Iris pigment epithelial cell (primary cell): ENCODE measurements at places on chromosomes 1 and 21.

DNA sequence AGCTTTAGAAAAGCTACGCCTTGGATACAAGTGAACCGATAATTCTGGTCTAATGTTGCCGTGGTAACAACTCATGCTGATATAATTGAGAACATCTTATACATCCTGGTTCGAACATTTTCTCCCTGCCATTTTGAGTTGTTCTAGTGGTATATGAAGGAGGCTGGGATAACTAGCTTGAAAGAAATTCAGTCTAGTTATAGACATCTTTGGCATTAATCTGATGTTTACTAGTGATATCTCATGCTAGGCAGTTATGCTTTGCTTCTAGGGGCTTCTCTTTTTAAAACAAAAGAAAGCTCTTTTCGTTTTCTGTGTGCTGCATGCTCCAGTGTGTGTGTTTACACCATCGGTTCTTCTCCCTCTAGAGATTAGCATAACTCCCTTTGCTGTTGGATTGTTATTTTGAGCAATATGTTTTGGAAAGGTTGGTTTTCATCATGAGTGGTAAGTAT lies 20.5 kb downstream of the PRKACB start:
- no peak for DNase-seq

DNA sequence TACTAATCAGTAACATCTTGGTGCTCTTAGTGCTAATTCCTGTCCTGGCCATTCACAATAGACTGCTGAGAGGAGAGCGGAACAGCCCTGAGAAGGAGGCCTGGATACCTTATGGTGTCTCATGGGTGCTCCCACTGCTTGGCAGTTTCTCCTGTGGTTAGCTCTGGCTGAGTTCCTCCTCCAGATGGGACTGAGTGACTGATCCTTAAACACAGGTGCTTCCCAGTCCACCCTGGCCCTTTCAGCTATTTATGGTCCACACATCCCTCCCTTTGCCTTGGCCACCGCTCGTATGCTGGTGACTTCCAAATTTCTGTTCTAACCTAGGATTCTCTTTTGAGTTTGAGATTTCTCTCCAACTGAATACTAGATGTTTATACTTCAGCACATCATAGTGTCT lies 157.0 kb upstream of the CACNA1E start:
- no peak for DNase-seq

DNA sequence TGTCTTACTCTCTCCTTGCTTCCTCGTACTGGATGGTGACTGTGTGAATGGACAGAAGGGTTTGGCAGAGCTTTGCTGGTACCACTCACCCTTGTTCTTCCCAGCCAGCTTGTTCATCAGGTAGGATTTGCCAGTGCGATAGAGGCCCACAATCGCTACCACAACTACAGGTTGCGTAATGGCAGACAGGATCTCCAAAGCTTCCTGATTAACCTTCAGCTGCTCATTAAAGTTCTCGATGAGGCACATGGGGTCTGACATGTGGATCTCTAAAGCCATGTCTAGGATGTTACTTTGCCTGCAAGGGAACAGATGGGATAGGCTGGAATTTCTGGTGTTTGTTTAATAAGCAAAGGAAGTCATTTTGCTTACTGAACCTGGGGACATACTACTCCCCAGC lies 3.4 kb downstream of the GBP5 start:
- DNase-seq: no peak

- no peak for DNase-seq
Observed at GRCh38 chr1:160022330-160023310, 9.2 kb downstream of the PIGM start.

GRCh38 chr1:223726380-223727001 lies 14.2 kb downstream of the CAPN2 start:
- DNase-seq: peak; percentile 95

DNA sequence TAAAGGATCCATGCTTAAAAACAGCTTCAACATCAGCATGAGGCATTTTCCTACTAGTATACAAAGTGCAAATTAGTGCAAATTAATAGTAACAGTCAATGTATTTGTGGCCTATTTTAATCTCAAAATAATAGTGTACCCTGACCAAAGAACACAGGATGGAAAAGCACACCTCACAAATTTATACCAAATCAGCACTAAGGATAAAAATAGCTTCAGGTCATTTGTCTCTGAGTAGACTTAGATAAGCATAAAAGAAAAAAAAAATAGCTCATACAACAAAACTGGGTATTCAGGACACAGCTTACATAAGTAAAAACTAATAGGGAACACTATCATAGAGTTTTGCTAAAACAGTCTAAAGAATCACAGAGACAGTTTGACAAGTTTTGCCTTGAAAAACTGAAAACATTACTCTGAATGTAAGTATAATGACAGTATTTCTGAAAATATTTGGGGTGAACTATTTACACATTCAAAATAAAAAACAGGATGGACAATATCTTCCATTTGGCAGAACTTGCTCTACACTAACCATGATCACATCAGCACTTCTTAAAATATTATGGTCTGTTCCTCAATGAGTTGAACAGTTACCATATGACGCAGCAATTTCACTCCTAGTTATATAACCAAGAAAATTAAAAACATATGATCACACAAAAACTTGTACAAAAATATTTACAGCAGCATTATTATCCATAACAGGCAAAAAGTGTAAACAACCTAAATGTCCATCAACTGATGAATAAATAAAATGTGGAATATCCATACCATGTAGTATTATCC lies 46.3 kb downstream of the RNF115 start:
- DNase-seq: no peak

DNA sequence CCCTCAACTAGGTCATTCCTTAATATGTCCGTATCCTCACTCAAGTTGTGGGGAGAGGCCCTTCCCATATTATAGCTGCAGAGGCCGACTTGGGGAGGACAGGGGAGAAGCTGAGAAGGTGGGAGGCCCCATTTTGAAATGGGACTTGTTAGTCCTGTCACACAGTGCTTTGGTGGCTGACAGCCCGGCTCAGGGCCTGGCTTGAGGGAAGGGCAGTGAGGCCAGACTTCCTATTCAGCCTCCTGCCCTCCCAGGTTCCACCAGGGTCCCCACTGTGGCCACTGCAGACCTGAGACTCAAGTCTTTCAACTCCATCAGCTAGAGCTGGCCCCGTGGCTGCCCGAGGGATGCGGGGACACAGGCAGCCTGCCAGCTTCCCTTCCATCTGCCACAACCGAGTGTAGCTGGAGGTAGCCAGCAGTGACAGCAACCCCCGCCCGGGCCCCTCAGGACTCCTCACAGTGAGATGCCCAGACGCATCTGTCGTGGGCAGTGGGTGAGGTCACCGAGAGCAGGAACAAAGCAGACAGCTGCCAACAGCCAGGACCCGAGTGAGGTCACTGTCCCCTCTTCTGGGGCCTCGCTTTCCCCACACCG lies 36.9 kb downstream of the SIM2 start:
- no peak for DNase-seq

DNA sequence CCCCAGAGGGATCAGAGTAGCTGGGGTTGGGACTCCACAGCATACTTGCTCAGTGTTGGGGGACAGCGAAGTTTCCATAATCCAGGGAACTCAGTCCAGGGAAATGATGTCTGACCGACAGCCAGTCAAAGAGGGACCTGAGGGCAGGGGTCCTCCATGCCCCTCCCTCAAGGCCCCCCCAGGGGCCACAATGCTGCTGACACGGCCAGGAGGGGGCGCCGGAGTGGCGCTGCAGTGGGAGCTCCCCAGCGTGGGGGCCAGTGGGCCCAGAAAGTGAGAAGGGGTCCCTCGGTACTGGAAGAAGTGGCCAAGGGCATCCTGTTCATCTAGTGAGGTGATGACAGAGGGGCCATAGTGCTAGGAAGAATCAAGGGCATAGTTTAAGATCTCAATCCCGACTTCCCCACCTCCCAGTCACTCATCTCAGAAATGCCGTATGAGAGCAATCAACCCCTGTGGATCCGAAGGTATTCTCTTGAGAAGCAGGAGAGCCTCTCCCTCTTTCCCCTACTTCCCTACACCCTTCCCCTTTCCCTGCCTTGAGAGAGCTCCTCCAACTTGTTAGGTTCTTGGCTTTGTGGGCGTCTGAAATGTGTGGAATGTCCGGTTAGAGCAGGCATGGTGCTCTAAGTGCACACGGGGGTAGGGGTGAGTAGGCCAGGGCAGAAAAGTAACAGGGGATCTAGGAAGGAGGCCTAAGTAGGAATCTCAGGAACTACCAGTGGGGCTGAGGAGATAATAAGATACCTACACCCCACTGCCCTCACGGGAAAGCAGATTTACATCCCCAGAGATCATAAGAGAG lies 4.1 kb downstream of the NUDT17 start:
- DNase-seq: peak; percentile 90

DNA sequence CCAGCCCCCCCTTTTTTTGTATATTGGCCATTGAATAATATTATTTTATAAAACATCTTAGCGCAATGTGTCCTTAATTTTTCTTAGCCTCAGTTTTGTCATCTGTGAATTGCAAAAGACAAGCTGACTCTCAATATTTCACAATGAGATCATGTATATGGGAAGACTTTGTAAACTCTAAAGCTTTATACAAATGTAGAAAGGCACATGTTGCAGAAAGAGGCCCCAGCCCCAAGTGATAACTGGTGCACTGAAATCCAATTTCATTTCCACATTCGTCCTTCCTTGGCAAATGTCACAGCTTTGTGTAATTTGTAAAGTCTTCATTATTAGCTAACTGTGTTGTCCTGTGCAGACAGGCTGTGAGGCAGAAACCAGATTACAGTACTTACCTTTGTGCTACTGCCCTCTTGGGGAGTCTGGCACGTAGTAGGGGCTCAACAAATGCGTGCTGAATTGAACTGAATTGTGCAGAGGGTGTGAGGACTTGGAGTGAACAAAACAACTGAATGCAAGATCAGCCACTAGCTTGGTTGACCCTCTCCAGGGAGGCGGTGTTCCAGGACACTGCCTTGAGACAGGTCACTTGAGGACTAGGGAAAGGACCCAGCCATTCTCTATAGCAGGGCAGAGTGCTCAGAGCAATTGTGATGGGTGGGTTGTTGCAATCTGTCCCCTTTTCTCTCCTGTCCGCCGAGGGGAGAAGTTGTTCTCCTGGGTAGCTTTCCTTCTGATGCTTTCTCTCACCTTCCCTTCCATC lies 74.6 kb downstream of the LMO4 start:
- DNase-seq: no peak

DNA sequence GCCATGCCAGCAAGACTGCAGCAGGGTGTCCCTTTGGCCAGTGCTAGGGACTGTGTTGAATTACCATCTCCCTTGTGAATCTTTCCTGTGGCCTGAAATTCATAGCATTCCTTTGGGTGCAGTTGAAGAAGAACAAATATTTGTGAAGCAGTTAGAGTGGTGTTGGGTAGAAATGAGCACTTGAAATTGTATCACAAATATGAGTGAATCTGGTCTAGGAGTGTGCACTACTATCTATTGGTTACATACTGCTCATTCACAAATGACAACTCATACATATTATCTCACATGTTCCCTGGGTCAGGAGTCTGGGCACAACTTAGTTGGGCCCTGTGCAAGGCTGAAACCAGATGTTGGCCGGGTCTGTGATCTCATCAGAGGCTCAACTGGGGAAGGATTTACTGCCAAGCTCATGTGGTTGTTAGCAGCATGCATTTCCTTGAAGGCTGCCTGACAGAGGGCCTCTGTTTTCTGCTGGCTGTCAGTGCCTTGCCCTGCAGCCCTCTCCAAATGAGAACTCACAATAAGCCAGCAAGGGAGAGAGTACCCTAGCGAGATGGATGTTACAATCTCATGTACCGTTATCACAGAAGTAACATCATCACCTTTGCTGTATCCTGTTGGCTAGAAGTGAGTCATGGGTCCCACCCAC lies 23.8 kb downstream of the AJAP1 start:
- DNase-seq: no peak
